Activated CD4-positive, alpha-beta T cell treated with anti-CD3 and anti-CD28 coated beads, Interleukin-2, amount 50 U/mL, for 1 hour (primary cell): ENCODE measurements at places on chromosomes 3 and 15.

GRCh38 chr15:91706322-91707032, 147.0 kb upstream of the SLCO3A1 start:
- DNase-seq = peak; percentile 76

DNA sequence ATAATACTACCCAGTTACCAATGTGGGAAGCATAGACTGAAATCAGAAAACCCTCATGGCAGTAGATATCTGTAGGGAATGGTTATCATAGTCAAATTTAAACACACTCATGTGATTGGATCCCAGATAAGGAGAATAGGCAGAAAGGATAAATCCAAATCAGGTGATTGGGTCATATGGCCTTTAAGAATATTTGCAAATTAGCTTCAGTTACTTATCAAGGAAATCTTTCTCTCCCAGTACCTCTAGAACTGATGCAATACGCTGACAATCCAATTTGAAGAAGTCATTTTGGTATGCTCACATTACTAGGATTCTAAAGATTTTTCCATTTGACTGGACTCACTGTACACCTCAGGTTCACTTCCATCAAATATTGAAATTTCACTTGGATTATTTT, 87.7 kb upstream of the MNS1 start:
- no peak for DNase-seq

DNA sequence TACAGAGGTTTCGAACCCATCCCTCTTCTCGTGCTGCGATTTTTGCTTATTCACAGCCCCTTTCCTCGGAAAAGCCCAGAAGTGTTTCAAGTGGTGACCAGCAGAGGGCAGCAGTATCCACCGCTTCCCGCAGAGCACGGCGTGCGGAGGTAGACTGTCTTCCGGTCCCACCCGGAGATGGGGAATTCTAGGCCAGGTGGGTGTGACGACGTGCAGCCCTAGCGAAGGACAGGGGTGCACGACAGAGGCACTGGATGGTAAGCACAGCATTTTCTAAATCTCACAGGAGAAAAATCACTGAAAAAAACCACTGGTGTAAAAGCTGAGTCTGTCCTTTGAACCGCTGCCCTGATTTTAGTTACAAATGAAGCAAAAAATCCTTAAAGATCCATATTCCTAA, 7.4 kb upstream of the PSMD6 start:
- DNase-seq = peak; percentile 70

- no peak for DNase-seq
Observed at GRCh38 chr15:51830276-51830806, 888 bp downstream of the TMOD3 start.

GRCh38 chr15:67947254-67948039, 106.7 kb upstream of the PIAS1 start:
- no peak for DNase-seq

- no peak for DNase-seq
Observed at GRCh38 chr3:155382396-155383042, 89.0 kb upstream of the STRIT1 start.

- DNase-seq = no peak
Observed at GRCh38 chr3:43399034-43399433, 112.7 kb downstream of the SNRK start.

- DNase-seq = no peak
Observed at GRCh38 chr15:63530752-63531299, 26.4 kb downstream of the USP3 start.

DNA sequence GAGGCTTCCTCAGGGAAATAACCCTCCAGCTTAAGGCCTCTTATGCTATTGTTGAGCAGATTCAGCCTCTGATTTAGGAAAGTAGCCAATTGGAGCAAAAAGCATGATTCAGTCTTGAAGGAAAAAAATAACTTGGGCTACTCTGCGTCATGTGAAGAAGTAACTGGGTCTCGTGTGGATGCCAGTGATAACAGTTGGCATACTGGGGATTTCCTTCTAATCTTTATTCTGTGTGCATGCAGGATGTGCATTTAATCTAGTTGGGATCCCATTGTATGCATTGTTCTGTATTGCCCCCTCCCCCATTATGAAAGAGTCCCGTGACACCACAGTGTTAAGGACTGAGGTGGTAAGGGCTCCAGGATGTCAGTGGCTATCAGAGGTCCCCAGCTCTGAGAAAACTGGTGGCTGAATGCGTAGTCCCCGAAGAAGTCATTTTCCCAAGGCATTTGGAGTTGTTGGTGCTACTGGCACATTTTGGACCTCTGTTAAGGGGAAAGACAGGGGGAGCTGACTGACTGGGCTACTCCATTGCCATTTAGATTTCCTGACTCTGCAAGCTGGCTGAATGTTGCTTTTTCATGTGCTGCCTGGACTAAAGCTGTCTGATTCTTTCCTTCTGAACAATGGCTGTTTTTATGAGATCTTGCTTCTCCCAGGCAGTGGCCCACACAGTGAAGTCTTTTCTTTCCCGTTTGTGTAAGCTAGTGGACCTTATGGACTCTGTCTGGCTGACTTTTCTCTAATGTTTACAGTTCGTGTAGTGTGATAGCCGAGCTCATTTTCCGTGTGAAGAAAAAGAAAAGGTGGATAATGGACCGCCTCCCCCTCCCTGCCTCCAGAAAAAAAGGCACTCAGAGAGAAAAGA, 38.4 kb upstream of the TRAK1 start:
- no peak for DNase-seq

DNA sequence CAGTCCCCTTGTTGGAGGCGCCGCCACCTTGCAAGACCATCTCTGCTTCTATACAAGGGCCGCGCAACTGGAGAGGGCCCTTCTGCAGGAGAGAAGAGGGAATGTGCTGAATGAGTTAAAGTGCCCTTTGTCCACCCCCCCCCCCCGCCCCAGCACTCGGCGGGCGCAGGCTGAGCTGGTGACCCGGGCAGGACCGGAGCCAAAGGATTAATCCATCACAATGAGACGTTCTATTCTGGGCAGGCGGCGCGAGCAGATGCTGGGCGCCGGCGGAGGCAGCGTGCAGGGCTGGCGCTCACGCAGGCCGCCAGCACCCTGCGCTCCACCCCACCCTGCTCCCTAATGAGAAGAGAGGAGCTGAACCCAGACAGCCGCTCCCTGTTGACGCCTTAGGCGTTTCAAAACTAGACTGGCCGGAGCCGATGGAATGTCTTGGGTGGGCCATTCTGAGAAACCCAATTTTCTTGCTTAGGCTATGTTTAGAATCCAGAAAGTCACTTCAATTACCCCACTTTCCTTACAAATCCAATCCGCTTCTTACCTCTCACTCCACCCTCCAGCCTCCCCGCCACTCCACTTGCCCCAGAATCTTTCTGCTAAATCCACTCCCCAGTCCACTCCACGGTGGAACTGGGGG, 32.9 kb downstream of the GJD2 start:
- no peak for DNase-seq

- no peak for DNase-seq
Observed at GRCh38 chr3:56724676-56725075, 41.6 kb upstream of the TASOR start.

- no peak for DNase-seq
Observed at GRCh38 chr15:92505611-92506010, 111.9 kb downstream of the ST8SIA2 start.

GRCh38 chr3:18030371-18030870, 288.0 kb upstream of the TBC1D5 start:
- no peak for DNase-seq

GRCh38 chr3:134370611-134371531, 3.4 kb downstream of the AMOTL2 start:
- no peak for DNase-seq

DNA sequence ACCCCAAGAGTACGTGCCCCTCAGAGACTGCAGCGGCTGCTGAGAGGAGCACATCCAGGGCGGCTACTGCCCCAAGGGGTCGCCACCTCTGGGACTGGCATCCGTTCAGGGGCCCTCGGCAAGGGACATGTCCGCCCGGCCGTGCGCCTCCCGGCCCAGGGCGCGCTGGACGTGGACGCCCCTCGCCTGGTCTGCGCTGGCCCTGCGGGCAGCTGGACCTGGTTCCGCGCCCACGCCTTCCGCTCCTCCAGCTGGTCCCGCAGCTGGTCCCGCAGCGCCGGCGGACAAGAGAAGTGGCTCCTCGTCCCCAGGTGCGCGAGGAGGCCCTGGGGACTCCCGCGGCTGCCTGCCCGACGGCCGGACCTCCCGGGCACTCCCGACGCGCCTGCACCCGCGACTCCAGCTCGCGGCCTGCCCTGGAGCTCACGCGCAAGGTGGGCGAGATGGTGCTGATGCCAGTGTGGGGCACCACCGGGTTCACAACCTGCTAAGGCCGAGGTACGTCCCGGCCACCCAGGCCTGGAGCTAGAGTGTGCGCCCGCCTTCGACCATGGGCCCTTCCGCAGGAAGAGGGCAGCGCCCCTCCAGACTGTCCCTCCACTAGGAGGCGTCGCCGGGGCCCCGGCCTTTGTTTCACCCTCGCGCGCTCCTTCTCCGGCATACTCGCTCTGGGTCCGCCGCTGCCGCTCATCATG, 14.4 kb upstream of the GP9 start:
- no peak for DNase-seq

- DNase-seq = no peak
Observed at GRCh38 chr3:27623085-27623753, 98.9 kb downstream of the EOMES start.

DNA sequence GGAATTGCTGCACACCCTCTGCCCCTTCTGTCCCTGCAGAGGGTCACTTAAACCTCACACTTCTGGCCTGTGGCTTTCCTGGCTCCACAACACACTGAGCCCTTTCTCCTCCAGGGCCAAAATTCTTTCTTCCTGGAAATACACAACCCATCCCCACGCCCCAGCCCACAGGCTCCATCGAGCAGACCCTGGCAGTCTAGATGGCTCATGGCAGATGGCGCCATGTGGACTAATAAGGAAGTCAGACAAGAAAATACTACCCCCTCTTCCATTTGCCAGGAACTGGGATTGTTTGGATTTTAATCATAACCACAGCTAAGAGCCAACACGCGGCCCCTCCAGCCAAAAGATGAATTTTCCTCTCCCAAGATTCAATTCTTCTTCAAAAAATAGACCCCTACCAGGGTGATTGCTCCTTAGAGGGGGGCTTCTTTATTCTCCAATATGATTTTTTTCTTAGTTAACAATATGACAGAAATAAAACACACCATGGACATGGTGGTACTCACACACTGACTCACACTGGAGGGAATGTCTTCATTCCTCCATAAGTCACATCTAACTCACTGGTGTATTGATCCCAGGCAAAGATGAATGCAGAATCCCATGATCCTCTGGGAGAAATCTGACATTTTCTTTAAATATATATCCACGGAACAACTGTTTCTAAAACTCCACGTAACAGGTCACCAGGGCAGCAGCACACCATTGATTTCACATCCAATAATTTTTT, 111.5 kb downstream of the NTRK3 start:
- no peak for DNase-seq

- no peak for DNase-seq
Observed at GRCh38 chr15:70057931-70058641, 39.6 kb downstream of the TLE3 start.

GRCh38 chr15:34179234-34179633, 30.7 kb downstream of the KATNBL1 start:
- no peak for DNase-seq

- no peak for DNase-seq
Observed at GRCh38 chr15:99117111-99117510, 12.2 kb downstream of the SYNM start.

DNA sequence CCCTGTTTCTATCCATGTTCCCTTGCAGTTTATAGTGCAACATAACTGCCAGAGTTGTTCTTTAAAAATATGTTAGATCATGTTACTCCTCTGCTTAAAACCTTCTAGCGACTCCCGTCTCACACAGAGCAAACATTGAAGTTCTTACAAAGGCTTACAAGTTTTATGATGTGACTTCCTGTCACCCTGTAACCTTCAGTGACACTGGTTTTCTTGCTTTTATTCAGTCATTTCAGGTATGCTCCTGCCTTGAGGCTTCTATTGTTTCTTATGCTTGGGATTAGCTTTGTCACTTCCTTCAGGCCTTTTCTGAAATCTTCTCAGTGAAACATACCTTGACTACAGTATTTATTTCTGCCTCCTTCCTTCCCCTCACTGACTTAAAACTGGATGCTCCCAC, 252.1 kb downstream of the DOCK3 start:
- DNase-seq = no peak

DNA sequence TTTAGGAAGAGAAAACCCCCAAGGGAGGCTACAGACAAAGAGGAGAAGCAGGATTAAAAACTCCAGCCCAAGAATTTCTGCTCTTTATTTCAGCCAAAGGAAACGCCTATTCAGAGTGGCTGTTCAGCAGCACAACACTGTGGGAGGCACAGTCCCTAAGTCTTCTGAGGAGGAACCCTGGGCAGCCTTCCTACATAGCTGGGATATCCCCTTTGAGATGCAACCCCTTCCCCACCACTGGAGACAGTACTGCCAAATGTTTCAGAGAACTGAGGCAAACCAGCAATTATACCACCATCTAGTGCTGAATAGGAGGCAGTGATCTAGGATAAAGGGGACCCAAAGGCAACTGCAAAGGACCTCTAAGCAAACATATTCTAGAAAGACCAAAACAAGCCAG, 168.1 kb downstream of the VPS13C start:
- no peak for DNase-seq

GRCh38 chr3:120410541-120410940, 40.3 kb downstream of the FSTL1 start:
- no peak for DNase-seq

- DNase-seq = no peak
Observed at GRCh38 chr3:117278424-117279190, 569.0 kb downstream of the TUSC7 start.

DNA sequence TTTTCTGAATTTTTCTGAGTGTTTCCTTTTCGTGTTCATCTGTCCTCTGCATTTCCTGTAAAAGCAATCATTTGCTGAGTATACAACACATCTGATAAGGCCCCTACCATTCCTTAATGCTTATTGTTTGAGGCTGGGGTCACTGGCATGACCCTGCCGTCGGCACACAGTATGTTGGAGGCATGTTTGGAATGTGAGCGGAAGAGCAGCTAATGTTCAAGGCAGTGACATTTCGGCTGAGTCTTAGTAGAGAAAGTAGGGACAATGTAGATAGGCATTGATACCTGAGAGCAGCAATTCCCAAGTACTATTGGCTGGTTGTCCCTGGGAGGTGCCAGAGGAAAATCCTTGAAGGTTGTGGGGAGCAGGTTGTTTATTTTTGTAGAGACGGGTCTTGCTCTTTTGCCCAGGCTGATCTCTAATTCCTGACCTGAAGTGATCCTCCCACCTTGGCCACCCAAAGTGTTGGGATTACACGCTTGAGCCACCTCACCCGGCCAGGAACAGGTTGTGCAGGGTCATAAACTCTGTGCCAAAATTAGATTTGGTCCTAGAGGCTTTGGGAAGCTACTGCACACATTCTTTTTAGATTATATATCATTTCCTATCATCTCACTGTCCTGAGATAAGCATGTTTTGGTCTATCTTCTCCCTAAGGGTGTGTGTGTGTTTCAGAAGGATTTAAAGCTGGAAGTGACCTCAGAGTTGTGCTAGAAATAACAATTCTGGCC, 13.5 kb downstream of the PTPN23 start:
- no peak for DNase-seq
